ENCODE measurements at places on chromosomes 2 and 18.

- no peak for DNase-seq
These were observed 106.8 kb downstream of the ALPK2 start for GRCh38 chr18:58522132-58522531.

GRCh38 chr18:36484591-36484990, 187.1 kb downstream of the FHOD3 start:
- no peak for DNase-seq

DNA sequence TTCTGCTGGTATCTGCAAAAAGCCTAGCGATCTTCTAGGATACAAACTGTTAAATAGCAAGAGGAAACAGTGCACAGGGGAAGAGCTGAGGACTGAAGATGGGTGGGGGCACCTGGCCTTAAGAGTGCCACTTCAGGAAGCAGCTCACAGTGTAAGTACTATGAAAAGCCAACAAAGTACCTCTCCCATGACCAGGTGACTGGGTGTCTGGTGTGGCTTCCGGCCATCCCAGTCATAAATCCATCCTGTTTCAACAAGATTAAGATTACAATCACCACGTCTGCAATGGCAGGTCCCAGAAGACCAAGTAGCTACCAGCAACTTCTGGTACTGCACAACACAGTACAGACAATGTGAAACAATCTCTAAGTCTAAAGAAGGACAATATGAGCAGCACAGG, 15.9 kb downstream of the ERFE start:
- DNase-seq: no peak

- DNase-seq: no peak
These were observed 30.9 kb upstream of the NAB1 start for GRCh38 chr2:190618030-190618429.

DNA sequence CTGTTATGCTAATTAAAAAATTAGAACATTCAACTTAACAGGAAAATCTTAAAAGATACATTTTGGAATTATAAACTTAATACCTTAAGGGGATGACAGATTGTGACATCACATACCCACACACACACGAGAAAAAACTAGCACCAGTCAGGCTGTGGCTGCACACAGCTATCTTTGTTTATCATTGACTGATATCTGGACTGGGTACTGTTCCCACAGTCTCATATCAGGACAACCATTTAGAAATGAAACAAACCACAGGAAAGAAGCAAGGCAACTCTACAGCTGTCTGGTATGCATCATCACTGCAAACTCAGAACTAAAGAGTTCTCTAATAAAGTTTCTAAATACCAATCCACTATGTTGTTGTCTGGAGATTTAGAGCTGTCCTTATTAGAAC, 210.9 kb upstream of the SMAD7 start:
- DNase-seq: peak; percentile 71

- DNase-seq: no peak
These were observed 85.2 kb downstream of the HS1BP3 start for GRCh38 chr2:20565623-20566236.

GRCh38 chr2:193101591-193101990, 906.9 kb upstream of the TMEFF2 start:
- no peak for DNase-seq

GRCh38 chr2:65577654-65578053, 145.3 kb upstream of the SPRED2 start:
- no peak for DNase-seq

DNA sequence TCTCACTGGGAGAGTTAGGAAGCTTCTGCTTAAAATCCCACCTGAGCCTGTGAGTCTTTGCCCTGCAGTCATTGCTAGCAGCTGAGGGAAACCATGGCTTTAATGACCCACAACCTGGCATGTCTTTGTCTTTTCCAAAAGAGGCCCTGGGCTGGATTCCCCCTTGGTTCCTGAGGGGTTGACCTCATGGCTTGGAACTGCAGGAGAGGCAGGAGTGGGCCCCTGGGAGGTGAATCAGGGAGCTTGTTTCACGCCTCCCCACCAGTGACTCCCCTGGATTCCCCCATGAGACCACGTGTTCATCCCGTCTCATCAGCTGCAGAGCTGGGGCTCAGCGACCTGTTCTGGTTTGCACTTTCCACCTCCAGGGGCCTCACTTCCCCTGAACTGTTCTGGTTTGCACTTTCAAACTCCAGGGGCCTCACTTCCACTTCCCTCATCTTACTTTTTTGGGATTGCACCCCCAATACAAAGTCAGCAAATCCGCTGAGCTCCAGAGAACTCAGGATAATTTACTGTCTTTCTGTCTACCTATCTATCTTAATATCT, 58.5 kb upstream of the TMEM18 start:
- DNase-seq: no peak

- DNase-seq: no peak
These were observed 15.6 kb downstream of the ILKAP start for GRCh38 chr2:238187618-238188548.

- DNase-seq: no peak
These were observed 92.9 kb downstream of the TGOLN2 start for GRCh38 chr2:85234868-85235267.

DNA sequence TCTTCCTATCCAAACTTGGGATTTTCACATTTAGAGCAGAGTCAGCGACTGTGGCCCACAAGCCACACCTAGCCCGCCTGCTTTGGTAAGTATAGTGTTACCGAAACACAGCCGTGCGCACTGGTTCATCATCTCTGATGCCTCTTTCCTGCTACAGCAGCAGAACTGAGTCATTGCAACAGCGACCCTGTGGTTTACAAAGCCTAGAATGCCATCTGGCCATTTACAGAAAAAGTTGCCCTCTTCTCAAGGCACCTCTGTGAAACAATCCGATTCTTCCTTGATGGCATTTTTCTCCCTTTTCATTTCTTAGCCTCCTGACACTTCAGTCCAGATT, 10.7 kb upstream of the IAH1 start:
- DNase-seq: no peak

DNA sequence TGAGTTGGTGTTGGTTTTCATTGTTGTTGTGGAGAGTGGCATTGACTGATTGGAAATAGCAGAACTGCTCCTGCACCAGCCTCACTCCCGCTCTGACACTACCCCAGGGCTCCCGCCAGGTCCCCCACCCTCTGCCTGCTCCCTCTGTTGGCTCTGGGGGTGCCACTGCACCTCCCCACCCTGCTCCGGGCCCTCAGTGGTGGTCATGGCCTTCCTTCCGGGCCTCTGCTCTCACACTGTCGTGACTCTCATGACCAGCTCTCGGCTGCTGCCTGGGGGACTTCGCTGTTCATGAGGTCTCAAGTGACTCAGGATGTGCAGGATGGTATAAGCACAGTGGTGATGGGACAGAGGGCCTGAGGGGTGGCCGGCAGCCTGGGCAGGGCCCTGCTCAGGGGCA, 113.2 kb downstream of the MARCHF4 start:
- no peak for DNase-seq

- DNase-seq: no peak
These were observed 65.2 kb downstream of the COPS8 start for GRCh38 chr2:237150831-237151375.

- DNase-seq: peak; percentile 36
These were observed 5.6 kb downstream of the IKZF2 start for GRCh38 chr2:213145715-213146242.

DNA sequence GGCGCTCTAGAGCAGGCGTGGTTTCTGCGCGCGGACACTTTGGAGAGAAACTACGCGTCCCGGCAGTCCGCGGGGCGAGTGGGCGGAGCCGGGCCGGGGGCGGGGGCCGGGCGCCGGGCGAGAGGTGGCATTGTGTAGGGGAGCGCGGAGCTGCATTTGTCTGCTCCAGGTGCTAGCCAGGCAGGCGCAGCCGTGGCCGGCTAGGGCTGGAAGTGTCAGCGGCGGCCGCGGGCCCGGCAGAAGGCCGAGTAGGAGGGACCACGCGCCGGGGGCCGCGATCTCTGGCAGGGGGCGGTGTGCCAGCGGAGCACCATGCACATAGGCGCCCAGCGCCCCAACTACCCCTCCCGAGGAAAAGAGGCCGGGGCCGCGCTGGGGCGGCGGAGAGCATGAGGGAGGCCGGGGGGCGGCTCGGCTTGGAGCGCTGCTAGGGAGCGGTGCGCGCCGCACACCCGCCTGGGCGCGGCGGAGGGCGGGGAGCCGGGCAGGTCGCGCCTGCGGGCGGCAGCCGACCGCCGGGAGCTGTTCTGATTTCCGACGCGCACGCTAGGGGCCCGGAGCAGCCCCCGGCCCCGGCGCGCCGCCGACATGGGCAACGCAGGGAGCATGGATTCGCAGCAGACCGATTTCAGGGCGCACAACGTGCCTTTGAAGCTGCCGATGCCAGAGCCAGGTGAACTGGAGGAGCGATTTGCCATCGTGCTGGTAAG, at the start of gene FMNL2:
Gene FMNL2, plus strand, starts transcription at position 159 of the 710 bp plus-strand sequence.
- DNase-seq: peak; percentile 81

- DNase-seq: peak; percentile 46
These were observed 576 bp downstream of the NYAP2 start for GRCh38 chr2:225400060-225400511.

DNA sequence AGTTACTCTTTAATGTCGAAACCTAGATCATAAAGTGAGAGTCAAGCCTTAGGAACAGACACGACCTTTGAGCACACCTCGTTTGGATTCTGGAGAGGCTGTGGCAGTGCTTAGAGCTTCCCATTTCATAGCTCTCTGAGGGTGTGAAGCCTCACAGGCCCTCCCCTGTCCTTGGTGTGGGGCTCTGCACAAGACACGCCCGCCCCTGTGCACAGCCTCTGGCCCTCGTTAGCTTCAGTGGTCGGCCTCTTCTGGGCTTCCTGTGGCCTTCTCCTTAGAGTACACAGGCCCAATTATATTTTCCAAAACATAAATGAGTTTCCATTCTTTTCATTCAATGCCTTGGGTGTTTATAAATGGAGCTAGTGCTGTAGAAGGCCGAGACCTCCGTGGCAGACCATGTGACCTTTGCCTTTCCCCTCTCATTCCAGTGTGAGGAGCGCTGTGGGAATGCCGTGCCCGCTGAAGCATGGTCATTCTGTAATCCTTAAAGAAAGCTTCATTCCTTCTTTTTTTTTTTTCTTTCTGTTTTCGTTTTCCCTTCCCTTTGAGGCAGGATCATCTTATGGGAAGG, 208.6 kb downstream of the DCDC2C start:
- no peak for DNase-seq

DNA sequence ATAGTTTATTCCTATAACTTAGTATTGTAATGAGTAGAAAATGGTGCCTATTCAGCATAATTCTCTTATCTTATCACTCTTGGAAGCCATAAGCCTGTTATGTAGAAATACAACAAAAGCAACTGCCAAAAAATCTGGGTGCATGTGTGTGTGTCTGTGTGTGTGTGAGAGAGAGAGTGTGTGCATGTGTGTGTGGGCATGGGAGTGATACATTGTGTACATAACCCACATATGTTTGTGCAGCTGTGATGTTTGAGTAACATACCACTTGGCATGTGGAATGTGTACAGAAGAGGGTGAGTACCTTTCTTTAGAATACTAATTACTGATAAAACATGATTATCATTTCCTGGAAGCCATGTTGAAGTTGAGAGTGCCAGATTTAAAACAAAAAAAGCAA, 642.3 kb upstream of the SYT4 start:
- DNase-seq: no peak

DNA sequence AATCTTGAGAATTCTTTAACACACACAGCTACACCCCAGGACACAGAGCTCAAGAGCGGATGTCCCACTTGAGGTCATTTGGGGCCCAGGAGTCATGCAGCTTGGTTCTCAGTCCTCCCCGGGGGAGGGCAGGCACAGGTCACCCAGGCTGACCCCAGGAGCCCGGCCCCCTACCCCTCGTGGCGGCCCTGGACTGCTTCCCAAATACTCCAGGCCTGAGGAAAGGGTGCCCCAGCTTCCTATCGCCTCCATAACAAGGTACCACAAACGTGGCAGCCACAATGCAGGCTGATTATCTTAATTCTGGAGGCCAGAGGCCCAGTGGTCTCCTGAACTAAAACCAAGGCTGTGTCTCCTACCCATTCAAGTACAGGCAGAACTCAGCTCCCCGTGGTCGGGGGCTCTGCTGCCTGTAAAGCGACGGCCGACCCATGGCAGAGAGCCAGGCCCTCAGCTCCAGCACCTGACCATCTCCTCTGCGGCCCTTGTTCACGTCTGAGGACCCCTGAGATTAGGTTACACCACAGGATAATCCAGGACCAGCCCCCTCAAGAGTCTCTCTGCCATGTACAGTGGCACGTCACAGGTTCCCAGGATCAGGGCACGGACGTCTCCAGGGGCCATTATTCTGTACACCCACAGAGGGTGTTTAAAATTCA, 10.5 kb downstream of the SLC66A2 start:
- DNase-seq: no peak

- no peak for DNase-seq
These were observed 2041.4 kb upstream of the CELF4 start for GRCh38 chr18:39607034-39607433.

DNA sequence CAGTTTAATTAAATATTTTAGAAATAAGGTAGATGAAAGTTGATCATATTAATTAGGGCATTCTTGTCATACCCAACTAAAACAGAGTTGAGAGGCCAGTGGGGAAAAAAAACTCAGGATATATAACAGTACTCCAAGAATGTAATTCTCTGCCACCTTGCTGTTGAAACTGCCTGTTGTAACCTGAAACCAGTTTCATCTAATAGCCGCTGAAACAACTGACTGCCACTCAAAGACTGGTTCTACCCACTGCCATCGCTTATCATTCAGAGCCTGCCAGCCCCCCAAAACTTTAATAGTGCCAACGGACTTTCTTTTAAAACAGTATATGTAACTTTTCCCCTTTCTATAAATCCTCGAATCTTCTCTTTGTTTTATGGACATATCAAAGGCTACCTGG, 37.7 kb upstream of the FSIP2 start:
- no peak for DNase-seq

- peak; percentile 14 for DNase-seq
These were observed 143.7 kb downstream of the USP34 start for GRCh38 chr2:61327173-61327572.

GRCh38 chr2:237700512-237701032, 73.2 kb downstream of the LRRFIP1 start:
- DNase-seq: no peak

DNA sequence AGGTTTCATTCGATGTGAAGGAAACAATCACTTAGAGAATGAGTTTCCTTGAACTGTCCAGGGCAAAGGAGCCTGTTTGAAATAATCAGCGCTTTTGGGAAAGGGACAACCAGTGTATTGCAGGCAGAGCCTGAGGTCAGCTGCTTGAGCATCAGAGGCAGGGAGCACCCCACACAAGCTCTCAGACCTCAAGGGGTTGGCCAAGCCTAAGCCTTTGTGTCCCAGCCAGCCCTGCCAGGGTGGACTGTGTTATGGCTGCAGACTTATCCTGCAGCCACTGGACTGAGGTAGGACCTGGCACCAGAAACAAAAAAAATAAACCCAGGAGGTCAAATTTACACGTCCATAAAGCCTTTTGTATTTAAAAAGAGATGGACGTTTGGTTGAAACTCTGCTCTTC, 228.3 kb downstream of the SEPTIN10 start:
- DNase-seq: no peak
